NCI-H2227 treated with DMSO at 0.1 percent for 48 hours (cell line): ENCODE measurements at places on chromosomes 5 and 9.
A peak's percentile ranks its signal among the peaks of the same experiment; 100 is the strongest.

GRCh38 chr5:110623874-110624273, 102.6 kb downstream of the TMEM232 start:
- DNase-seq, result no peak

DNA sequence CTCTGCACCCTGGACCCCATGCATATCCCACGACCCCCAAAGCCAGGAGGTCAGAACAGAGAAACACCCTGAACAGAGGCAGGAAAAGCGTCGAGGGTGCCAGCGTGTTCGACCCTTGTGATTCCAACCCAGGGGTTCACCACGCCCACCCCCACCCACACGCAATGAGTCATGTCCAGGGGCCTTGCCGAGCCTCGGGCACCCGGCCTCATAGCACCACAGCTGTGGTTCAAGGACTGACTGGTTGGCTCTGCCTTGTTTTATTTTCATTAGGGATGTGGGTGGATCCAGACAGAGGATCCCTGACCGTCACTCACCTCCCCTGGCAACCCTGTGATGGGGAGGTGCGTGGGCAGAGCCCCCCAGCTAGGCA, 9.5 kb upstream of the QSOX2 start:
- DNase-seq, result no peak

- DNase-seq, result no peak
Observed at GRCh38 chr5:170569101-170569500, 65.3 kb downstream of the KCNIP1 start.

GRCh38 chr9:128771094-128771721, 519 bp downstream of the ZER1 start:
- no peak for DNase-seq

DNA sequence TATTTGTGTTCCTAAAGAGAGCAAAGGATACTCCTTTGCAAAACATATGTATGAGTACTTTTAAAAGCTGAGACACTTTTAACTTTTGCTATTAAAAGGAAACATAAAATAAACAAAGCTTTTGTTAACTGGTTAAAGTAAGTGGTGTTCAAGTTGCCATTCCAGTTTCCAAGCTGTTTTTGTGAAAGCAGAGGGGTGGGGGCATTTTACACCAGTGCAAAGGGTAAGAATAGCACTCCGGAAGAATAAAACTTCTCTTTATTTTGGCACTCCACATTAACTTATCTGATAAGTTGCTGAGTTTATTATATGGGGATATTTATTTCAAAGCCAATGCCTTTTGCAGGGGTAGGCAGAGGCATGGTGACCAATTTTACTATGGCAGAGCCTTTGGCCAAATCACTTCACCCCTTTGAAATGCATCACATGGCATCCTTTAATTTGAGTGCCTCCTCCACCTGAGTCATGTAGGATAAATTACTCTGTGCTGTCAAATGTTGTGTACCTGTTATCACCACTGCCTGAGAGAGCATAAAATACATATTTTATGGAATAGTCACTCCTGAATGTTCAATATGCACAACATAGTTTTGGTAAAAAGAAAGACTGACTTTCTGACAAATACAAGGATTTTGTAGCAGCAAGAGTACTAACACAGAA, 62.9 kb downstream of the MLLT3 start:
- DNase-seq, result no peak

DNA sequence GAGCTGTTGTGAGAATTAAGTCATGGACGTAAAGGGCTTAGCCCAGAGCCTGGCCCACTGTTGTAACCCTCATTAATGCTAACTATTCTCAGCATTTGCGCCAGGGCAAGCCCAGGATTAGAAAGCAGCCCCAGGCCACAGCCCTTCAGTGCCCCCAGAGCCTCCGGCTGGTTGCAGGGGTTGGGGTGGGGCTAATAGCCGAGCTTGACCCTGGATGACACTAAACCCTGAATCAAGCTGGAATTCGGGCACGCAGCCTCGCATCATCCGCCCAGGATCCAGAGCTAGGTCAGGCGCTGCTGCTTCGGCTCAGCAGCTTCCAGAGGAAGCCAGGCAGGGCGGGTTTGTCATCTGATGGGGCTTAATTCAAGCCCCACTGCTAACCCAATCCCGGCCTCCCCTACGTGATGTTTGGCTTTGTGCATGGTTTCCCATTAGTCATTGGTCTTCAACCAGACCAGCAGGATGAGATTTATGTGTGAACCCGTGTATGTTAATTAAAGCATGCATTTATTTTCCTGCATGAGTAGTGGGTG, 1.2 kb upstream of the MEGF9 start:
- DNase-seq, result no peak

DNA sequence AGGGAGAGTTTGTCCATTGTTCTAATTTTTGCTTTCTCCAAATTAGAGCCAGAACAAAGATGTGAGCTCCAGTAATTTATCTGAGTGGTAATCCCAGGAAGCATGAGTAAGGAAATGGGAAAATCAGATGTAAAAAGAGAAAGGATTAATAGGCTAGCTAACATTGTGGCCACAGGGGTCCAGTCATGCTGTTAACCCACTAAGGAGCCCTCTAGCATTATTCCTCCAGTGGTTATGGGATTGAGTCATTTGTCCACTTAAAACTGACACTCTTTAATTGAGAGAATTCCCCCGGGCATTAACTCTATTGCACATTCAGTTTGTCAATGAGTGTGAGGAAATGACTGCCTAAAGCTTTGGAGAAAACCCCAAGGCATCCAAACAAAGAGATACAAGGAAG, 700.3 kb upstream of the TYRP1 start:
- DNase-seq, result no peak

GRCh38 chr5:172171118-172171517, 16.9 kb downstream of the STK10 start:
- no peak for DNase-seq

- no peak for DNase-seq
Observed at GRCh38 chr9:110545705-110546104, 33.8 kb downstream of the SVEP1 start.

DNA sequence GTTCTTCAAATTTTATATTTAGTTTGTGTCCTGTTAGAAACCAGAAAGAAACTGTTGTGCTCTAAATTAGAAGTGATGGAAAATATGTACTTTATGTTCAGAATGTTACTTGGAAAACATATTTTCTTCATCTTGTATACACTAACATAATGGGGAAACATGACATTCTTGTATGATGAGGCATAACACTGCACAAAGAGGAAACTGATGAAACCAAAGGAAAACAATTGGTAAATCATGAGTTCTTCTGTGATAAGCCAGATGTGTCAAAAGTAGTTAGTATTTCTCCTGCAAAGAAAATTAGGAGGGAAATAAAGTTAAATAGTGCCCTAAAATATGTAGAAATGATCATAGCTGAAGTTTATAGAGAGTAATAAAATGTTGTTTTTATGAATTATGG, 111.1 kb upstream of the FBN2 start:
- no peak for DNase-seq

- DNase-seq, result no peak
Observed at GRCh38 chr9:36902861-36903524, 131.1 kb downstream of the PAX5 start.

- no peak for DNase-seq
Observed at GRCh38 chr5:154465169-154465568, 12.9 kb downstream of the HAND1 start.

DNA sequence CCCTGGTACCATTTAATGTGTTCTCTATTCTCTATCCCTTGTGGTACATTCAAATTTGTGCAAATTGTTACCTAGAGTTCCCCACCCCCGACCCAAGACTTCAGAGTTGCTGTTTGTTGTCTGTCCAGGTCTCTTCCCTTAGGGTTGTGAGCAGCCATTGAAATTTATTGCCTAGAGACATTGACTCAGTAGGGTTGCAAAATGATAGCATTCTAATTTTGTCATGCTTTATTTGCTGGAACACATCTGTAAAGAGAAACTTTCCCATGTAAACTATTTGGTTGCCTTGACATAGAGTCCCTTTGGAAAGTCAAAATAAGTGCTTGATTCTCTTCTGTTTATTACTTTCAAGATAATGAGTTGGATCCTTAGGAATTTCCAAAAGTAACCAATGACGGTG, 91.7 kb upstream of the KLF9 start:
- no peak for DNase-seq

DNA sequence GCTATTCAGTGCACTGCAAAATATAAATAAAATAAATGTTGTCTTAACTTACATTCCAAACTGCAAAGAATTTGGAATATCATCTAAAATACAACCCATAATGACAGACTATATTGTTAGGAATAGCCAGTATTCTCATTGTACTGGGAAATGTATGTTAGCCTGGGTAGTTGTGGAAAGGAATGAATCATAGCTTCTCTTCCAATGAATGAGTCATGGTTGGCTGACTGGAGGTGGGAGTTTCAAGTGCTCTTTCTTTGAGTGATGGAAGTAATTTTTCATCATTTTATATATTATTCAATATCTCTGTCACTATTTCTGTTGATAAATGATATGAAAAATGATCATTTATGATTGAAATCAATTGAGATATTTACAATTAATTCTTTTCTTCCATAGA, 158.6 kb upstream of the ARRDC3 start:
- no peak for DNase-seq

- DNase-seq, result no peak
Observed at GRCh38 chr5:78779771-78780616, 131.4 kb upstream of the LHFPL2 start.

GRCh38 chr9:130244548-130245165, 20.9 kb upstream of the HMCN2 start:
- no peak for DNase-seq

DNA sequence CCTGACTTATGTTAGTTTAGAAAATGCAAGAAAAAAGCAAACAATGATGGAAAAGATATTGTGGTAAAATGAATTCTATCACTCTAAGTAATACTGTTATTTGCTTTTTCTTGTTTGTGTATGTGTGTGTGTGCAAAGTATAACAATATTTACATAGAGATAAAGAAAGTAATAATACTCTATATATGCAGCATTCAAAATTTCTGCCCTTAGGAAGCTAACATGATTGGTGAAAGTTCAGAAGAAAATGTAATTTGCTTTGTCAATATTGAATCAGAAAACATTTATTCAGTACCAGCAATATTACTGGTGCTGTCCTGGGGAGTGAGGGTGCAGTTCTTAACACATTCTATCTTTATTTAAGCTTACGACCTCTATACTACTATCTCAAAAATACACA, 12.9 kb upstream of the PRDM9 start:
- no peak for DNase-seq

DNA sequence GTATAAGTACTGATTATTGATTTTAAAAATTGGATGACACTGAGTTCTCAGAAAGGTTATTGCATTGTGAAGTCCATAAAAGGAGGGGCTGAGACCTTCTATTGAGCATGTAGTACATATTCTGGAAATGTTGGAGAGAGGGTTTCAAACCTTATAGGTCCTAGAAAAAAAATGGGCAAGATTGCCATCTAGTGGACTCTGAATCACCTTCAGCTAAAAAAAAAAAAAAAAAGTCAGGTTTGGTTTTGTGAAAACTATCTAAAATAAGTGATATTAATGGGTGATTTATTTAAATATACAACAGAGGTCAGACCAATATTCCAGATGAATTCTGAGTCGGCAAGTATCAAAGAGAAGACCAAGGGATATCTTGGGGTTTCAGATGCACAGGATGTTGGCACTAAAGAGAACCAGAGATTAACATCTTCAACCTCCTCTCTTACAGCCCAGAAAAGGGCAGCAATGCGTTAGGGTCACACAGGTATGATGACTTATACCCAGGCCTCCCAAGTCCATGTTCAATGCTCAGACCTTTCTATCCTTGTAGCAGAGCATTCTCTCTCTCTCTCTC, 109.8 kb upstream of the NMUR2 start:
- peak; percentile 37 for DNase-seq

DNA sequence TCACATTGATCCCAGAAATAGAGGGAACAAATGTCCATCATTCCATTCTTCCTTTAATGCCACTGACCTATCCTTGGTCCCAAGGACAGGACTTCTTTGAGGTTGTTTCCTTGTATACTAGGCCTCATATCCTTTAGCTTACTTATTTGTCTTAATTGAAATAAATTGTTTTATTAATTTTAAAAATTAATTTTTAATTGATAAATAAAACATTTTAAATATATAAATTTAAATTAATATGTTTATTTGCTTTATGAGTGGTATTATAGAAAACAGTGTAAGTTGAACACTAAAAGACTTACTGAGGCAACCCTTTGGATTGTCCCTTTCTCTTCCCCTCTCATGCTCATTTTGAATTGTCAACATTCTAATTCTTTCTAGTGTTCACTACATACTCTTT, 556.9 kb upstream of the NUDT12 start:
- DNase-seq, result no peak

- DNase-seq, result no peak
Observed at GRCh38 chr9:113574441-113575262, 111.1 kb downstream of the RGS3 start.

GRCh38 chr9:106479679-106480078, 383.3 kb upstream of the ZNF462 start:
- no peak for DNase-seq

- DNase-seq, result no peak
Observed at GRCh38 chr5:122713041-122713440, 61.8 kb upstream of the SNX2 start.

DNA sequence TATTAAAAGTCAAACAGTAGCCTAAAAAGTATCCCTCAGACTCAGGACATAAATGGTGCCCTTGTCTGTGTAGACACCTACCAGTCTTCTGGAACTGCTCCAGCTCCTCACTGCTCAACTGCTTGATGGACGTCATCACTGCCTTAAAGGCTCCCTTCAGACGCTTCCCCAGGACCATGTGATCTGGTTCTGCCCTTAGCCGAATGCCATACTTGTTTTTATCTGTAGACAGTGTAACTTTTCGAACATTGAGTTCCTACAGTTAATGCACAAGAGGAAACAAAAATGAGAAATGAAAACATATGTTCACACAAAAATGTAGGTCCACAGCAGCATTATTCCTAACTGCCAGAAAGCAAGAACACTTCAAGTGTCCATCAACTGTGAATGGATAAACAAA, 46.2 kb downstream of the IARS1 start:
- no peak for DNase-seq

DNA sequence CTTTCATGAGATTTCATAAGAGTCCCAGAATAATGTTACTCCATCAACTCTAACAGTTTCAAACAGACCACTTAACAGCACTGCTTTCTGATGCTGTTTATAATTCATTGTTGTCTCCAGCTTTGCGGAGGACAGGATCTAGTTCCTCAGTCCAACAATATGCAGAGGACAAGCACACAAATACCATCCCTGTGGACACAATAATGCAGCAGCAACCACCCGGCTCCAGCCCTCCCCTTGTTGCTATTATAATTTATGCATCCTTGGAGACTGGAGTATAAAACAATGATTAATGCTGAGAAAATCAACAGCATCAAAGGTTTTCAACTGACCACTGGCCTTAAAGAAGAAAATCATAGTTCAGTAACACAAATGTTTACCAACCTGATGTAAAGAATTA, 108.3 kb downstream of the DENND1A start:
- no peak for DNase-seq

- DNase-seq, result peak; percentile 61
Observed at GRCh38 chr5:44809215-44809955, 638 bp downstream of the MRPS30 start.

- DNase-seq, result no peak
Observed at GRCh38 chr9:2274762-2275161, 259.6 kb downstream of the SMARCA2 start.

DNA sequence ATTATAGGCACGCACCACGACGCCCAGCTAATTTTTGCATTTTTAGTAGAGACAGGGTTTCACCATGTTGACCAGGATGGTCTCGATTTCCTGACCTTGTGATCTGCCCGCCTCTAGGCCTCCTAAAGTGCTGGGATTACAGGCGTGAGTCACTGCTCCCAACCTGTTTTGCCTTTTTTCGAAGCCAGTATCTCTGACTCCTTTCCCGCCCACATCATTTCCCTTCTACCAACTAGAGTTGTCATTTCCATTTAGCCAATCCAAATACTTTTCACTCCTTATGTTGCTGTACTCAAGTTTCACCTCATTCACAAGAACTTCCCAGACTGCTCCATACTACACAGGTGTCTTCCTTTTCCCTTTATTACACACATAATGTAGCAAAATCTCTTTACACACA, 502.6 kb upstream of the CDH6 start:
- DNase-seq, result no peak
